ENCODE measurements at places on chromosomes 6 and 20.

DNA sequence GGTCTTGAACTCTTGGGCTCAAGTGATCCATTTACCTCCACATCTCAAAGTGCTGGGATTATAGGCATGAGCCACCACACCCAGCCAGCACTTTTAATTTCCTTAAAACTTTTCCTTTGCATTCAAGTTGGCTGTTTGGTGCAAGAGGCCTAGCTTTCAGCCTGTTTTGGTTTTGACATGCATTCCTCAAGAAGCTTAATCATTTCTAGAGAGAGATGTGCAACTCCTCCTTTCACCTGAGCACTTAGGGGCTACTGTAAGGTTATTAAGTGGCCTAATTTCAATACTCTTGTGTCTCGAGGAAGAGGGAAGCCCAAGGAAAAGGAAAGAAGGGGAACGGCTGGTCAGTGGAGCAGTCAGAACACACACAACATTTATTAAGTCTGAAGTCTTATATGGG lies 13.8 kb upstream of the BLOC1S5 start:
- no peak for DNase-seq

DNA sequence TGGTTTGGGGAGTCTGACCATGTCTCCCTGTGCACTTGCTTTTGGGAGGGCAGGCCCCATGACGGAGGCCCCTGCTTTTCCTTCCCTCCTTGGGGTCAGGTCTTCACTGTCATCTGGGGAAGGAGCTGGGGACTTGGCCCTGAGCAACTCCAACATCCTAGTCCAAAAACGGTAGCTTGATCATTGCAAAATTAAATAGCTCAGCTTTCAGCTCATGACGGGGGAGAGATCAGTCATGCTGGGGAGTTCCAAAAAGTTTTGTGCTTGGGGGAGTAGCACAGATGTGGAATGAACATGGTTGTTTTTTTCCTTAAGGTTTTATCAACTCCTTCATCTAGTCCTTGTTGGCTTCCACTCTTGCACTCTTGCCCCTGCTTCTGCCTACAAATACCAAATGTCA lies 60.8 kb downstream of the MOCS1 start:
- DNase-seq: no peak

DNA sequence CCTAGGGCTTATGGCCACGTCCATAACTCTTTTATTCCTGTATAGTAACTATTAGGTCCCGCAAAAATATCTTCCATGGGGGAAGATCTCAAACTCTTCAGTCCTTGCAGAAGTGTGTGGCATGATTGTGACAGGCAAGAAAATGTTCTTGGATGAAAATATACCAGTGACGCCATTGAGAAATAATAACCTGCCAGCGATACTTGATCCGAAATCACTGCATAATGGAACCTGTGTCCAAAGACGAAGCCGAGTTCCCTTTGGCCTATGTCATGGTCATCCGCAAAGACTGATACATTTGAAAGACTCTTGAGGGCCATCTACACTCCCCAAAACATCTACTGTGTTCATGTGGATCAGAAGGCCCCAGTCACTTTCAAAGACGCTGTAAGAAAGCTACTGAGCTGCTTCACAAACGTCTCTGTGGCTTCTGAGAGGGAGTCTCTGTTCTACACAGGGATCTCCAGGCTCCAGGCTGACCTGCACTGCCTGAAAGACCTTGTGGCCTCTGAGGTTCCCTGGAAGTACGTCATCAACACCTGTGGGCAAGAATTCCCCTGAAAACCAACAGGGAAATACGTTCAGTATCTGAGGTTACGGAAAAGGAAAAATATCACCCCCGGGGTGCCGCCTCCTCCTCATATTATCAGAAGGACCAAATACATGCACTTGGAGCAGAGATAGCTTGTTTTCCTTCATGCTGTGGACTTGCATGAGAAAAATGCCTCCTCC lies 6.9 kb upstream of the GCNT2 start:
- no peak for DNase-seq

- DNase-seq: no peak
Measured at GRCh38 chr6:168950858-168951214, 302.8 kb downstream of the THBS2 start.

DNA sequence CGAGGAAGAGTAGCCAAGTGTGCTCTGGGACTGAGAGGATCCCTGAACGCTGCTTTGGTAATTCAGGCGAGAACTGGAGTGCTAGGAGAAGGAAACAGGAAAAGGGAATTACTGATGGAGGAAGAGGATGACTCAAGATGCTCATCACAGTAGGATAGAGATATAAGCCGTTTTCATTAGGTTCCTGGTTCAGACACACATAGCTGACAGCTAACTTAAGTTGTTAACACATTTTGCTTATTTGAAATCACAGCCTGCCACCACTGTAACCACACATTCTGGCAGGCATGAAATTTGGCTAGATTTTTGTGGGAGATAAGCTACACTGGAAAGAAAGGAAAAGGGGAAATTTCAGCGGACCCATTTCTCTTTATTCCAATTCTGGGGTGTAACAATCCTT lies 138.2 kb upstream of the SLC22A16 start:
- no peak for DNase-seq

Data from pulmonary artery endothelial cell (primary cell).